ENCODE measurements at places on chromosomes 1 and 21.

- DNase-seq = no peak
Measured at GRCh38 chr1:114355240-114355639, 155.8 kb downstream of the TRIM33 start.

DNA sequence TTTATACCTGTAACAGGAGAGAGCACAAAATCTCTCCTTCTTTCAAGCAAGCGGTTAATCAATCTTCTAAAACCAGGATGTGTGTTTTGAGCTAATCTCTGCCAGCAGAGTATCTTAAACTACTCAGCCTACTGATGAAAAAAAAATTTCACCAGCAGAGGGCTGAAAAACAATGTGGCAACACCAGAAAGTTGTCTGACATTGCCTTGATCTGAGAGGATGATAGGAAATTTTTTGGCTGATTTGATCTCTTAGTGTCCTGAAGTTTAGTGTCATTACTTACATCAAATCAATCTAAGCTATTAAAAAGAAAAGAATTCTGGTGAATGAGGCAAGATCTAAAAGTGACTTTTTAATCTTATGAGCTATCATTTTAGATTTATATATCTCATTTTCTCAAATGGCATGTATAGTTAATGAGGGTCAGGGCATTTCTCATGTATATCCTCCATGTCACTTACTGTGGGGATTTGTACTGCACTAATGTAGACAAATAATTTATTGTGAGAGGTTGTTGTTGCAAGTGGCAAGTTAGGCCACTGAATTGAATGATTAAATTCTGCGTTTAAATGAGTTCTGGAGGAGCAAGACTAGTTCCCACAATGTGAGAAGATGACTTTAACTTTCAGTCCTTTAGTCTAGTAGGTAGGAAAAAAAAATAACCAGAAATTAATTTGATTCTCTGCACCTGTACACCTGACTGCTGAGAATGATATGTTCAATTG, 10.9 kb downstream of the ADAMTS1 start:
- DNase-seq = no peak

DNA sequence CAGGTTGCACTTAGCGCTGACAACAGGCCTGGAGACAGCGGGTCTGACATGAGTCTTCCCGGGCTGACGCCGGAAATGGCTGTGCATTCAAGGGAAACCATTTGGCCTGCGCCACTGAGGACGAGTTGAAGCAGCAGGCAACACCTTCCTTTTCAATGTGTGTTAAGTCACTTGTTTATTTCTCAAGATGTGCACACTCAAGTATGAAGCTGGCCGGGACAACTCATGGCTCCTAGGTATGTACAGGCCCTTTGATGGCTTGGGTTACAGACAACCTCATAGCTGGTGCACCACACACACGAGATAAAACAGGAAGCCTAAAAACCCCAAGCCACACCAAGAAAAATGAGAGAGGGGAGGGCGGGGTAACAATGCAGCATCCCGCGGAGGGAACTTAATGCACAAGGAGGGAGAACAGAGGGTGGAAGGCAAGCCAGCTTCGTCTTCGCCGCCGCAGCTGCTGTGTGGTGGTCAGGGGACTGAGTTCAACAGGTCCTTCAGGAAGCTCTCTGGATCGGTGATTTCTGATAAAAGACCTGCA, 118.0 kb upstream of the IFFO2 start:
- DNase-seq = peak; percentile 75

DNA sequence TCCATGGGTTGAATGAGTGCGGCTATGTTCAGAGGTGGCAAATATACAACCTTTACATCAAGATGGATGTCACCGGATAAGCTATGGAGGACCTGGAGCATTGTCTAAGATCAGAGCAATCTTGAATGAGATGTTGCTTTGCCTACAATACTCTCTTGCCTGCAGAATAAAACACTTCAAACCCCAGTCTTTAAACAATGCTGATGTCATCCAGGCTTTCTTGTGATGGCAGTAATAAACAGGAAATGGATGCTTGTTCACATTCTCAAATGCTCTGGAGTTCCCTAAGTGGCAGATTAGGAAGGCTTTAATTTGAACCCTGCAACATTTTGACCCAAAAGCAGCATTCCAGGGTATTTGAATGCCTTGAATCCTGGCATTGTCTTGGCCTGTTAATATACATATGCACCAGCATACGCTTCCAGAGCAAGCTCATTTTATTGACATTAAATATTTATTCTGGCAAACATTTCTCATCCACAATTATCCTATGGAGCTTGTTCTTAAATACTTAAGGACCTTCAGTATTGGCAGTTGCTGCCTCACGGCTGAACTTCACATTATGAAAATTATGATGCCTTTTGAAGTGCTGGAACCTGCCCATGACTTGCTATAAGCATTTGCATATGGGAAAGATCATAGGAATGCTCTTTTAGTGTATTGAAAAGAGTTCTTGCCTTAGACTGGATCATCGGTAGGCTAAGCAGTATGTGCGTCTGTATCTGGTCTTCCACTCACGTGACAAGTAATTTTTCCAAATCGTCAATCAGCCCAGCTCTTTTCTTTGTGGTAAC, 422.7 kb downstream of the SIPA1L2 start:
- no peak for DNase-seq

DNA sequence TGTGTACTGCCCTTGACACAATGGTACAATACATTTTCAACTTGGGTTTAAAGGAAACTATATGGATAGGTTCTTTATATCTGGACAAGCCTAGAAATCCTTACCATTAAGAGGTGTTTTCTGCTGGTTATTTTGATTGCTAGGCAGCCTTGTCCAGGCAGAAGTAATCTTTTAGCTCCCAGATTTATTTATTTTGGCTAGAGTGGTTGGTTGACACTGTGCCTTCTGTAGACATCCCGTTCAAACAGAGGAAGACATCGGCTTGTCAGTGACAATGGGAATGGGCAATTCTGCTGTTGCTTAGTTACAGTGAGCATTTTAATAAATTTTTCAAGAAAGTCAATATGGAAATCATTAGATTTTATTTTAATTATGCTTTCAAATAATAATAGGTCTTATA, 138.8 kb downstream of the VPS13D start:
- no peak for DNase-seq

DNA sequence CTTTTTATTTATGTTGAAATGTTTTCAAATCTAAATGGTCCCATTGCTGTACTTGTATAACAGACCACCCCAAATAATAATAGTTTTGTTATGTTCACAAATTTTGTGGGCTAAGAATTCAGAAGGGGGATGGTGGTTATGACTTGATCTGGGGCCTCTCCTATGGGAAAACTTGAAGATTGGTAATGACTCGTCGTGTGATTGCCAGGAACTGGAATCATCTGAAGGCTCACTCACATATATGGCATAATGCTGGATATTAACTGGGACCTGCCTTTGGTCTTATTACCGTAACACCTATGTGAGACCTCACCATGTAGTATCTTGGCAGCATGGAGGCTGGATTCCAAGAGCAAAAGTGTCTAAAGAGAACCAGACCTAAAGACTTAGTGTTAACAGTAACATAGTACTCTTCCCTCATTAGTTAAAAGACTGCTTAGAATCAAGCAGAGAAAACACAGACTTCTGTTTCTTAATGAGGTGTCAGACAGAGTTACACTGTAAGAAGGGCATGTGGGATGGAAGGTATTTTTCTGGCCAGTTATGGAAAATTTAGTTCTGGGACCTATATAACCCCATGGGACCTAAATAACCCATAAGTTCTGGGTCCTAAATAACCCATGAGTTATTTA, 11.9 kb downstream of the LYPLAL1 start:
- DNase-seq = no peak

- peak; percentile 43 for DNase-seq
Measured at GRCh38 chr1:31765041-31765467, 914 bp upstream of the ADGRB2 start.

DNA sequence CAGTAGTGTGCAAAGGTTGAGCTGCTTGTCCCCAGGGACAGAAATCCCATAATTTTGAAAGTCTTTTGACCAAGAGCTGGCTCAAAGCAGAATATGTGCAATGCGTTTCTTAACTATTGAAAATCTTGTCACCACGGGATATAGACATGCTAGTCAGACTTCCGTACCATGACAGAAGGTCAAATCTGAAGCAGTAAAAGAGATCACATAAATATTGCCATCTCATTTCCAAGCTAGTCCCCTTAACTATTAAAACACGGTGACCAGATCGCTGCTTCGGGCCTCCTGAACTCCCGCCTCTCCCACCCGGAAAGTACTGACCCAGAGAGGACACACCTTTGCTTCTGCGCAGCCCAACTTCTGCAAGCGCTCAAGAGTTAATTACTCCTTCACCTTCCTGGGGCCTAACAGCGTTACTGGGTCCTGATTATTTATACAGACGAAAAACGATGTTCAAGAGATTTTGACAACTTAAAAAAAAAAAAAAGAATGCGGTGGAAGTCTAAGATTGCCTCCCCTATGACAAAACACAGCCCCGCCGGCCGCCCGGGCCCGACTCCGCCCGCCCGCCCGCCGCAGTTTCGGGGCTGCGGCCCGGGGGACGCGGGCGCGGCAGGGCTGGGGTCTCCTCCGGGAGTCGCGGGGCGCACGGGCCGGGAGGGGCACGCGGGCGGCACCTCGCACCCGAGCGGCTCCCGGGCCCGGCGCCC, 692 bp downstream of the SORT1 start:
- DNase-seq = no peak

- no peak for DNase-seq
Measured at GRCh38 chr1:18714404-18715175, 83.9 kb downstream of the PAX7 start.

GRCh38 chr1:3405974-3406867, 48.2 kb upstream of the ARHGEF16 start:
- no peak for DNase-seq

DNA sequence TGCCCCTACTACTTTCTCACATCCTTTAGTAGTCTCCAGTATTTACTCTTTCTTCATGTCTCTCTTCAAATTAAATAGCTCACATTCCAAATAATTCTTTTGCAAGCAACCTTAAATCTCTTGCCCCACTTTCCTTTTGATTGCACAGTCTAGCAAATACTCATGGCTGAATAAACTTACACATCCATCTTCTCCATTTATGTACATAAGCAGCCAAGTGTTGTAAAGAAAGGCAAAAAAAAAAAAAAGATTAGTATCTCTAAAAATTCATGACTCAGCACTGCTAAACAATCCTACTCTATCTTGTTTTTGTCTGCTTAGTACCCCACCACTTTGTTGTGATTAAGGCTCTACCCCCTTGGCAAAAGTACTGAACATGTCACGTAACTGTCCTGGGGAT, 42.6 kb downstream of the F13B start:
- DNase-seq = no peak

GRCh38 chr1:113439277-113439670, 49.0 kb downstream of the MAGI3 start:
- DNase-seq = no peak

Data from activated T-cell treated with anti-CD3 and anti-CD28 coated beads, Interleukin-2, amount 50 U/mL, for 72 hours (primary cell).